Stimulated activated CD8-positive, alpha-beta memory T cell treated with anti-CD3 and anti-CD28 coated beads, Interleukin-7, amount 100 ng/mL, for 1 hour (primary cell): ENCODE measurements at places on chromosomes 4 and X.

DNA sequence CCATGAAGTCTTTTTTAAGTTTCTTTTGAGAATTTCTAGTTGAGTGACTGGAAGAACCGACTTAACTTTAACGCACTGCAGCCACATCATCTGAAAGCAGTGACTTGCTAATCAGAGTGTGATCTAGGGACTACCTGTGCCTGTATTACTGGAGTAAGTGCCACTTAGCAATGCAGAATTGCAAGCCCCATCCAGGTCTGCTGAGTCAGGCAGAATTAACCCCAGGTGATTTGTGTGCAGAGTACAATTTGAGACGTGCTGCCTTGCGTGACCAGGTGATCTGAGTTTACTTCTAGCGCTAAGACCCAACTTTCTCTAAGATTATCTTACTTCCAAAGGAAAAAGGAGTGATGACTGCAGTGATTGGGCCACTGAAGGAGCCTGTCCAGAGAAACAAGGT, 85.3 kb downstream of the CLCN4 start:
- no peak for DNase-seq

GRCh38 chr4:75180790-75181776, 248.2 kb downstream of the PARM1 start:
- DNase-seq: no peak

DNA sequence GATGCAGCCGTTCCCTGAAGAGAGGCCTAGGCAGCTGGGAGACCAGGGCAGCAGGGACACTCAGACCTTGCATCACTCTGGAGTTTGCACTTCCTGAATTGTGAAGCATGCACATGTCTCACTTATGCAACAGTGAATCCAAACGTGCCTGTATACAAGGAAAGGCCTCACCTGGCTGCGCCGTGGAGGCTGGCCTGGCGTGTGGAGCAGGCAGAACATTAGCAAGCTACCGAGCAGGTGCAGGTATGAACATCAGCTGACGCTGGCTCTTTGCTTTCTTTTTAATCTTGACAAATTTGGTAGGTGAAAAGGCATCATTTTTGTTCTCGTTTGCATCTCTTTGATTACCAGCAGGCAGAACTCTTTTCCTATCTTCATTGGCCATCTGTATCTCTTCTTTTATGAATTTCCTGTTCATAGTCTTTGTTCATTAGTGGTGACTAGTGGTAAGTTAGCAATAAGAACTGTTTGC, 37.1 kb upstream of the IRAK1 start:
- no peak for DNase-seq

- DNase-seq: no peak
Observed at GRCh38 chr4:113971706-113972360, 7.6 kb downstream of the ARSJ start.

GRCh38 chr4:24169956-24170355, 280.1 kb upstream of the PPARGC1A start:
- no peak for DNase-seq

- DNase-seq: no peak
Observed at GRCh38 chrX:98654565-98654964, 1755.5 kb downstream of the PCDH19 start.
